Muscle of leg (tissue), 16 donors: ENCODE measurements at places on chromosomes 13 and 19.
A peak's percentile ranks its signal among the peaks of the same experiment; 100 is the strongest.

DNA sequence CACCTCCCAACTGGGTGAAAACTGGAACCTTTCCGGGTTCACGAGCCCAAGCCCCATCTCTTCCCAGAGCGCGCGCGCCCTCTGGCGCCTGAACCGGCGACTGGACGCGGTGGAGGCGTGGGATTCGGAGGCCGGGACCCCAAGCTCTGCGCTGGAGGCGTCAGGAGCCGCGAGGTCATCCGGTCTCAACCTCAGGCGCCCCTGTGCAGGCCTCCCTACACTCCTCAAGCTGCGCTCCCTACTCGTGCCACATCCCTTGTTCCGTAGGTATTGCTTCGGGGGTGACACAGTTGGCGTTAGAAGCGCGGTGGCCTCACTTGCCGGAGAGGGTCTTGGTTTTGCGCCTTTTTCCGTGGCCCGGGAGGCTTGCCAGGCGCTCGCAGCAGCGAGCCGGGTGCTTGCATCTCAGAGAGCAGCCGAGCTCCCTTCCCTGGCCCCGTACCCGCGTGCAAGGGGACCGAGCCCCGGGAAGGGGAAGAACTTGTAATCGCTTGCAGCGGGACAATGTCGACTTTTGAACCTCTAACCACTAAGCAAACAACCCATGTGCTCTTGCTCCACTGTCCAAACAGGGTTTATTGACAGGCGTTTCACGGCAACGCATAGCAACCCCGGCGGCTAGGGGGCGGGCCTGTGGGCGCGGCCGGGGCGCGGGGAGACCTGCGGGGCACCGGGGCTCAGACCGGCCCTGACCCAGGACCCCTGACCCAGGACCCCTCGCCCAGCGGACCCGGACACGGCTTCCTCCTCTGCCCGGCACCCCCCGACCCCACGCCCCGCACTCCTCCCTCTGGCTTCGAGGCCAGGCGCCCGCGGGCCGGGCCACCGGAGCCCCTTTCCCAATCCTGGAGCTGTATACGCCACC is 8.5 kb downstream of the CDX2 start:
- peak; percentile 44 for DNase-seq

- DNase-seq, result peak; percentile 93
Measured at GRCh38 chr19:57708641-57709361, at the start of gene ZNF154. TSS of gene ZNF154 (minus strand) at chr19:57709204. CDS start at chr19:57708971, 233 bp downstream.

DNA sequence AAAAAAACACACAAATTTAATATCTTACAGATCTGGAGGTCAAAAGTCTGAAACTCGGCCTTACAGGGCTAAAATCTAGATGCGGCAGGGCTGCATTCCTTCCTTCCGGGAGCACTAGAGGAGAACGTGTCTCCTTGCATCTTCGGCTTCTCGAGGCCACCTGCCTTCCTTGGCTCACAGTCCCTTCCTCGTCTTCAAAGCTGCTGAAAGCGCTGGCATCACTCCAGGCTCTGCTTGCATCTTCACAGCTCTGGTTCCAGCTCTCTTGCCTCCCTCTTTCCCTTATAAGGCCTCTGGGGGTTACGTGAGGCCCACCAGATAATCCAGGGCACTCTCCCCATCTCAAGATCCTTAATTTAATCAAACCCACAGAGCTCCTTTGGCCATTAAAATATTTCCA is 10.5 kb downstream of the XRCC1 start:
- peak; percentile 53 for DNase-seq

DNA sequence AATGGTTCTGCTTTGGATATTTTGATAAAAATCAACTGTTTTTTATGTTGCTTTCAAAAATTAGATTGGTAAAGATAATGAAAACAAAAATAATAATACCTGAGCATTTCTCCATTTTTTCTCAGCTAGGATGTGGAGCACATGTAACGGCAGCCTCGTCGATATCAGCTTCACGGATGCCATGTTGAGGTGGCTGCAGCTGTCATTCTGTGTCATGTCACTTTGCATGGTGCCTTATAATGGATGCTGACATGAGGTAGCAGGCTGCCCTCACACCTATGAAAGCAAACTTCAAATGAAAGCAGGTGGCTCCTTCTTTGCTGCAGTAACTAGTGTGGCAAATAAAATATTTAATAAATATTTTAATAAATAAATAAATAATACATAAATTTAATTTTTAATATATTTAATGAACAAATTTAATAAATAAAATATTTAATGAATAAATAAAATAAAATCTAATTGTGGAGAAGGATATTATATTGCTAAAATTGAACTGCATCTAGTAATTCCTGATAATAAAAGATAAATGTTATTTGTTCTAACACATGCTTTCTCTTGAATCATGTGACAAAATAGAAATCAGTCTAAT is 955.7 kb upstream of the SLC10A2 start:
- DNase-seq, result no peak

DNA sequence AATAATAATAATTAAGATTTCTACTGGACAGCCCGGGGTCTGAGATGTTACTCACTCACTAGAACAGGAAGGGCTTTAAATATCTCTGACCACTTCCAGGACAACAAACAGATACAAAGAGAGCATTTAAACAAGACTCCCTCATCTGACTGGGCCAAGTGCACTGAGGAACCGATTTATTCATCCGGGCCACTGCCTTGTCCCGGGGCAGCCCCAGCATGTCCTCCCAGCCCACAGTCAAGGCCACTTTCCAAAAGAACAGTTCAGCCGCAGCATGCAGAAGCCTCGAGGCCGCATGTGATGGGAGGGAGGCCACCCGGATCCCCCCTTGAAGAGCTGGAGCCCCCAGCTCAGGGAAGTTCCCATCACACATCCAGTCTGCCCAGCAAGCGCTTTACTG is 30.5 kb downstream of the MLLT1 start:
- no peak for DNase-seq

DNA sequence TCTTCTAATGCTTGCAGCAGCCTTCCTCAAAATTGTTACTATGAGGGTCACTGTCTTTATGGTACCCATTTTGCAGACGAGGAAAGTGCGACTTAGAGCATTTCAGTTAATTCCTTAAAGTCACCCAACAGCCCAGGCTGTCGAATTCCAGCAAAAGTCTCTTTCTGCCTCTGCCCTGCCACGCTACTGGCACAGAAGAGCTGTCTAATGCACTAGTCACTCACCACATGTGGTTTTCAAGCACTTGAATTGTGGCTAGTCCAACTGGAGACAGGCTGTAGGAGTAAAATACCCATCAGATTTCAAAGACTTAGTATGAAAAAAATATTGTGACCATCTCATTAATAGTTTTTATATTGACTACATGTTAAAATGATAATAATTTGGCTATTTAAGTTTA is 1.7 kb downstream of the FPR1 start:
- DNase-seq, result no peak

GRCh38 chr13:99812625-99813024 is 158.9 kb downstream of the ZIC5 start:
- DNase-seq, result no peak

DNA sequence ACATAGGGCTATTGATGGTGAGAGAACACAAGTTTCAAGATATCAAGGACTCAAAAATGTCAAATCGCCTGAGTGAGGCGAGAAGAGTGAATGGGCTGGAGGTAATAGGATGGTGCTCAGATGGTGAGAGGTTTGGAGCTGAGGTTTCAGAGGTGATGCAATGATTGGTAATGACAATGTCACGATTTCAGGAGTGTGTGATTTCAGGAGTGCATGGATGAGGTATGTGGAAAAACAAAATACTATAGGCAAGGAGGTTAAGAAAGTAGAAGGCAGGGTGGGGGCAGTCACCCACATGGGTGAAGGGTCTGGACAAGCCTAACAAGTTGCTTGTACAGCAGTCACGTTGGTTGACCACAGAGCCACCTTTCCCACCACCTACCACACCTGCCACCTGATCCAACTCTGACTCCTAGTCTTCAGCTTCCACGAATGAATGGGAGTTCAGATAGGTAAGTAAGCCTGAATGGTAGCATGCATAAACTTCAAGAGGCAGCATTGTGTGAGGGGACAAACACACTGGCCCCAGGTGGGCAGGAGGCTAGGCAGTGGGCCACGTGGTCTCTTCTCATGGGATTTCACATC is 71.5 kb downstream of the RUBCNL start:
- DNase-seq, result no peak

DNA sequence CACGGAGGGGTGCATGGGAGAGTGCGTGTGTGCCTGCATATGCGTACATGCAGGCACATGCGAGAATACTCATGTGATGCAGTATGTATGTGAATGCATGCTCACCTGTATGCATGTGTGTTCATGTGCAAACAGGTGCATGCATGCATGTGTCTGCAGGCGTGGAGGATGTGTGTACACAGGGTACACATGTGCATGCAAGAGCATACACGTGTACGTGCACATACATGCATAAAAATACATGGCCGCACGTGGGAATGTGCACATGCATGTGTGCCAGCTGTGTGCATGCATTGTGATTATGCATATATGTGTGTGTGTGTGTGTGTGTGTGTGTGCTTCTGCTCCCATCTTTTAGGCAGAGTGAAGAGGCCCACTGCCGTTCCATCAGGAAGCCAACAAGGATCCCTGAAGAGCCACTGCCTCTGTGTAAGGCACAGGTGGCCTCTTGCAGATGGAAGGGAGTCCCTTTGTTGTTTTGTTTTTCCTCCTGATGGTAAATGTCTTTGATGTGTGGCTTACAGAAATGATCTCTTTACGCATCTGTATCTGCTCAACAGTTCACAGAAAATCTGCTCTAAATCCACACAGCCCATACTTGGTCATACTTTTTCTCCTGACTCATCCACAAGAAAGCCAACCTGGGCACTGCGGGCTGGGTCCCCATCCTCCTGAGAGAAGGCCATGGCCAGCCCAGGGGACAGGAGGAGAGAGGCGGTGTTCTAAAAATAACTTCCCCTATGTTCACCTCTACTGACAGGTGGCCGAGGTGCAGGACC is 50.7 kb downstream of the KLF2 start:
- DNase-seq, result no peak

- DNase-seq, result no peak
Measured at GRCh38 chr19:35438527-35438926, 9.5 kb upstream of the FFAR2 start.

DNA sequence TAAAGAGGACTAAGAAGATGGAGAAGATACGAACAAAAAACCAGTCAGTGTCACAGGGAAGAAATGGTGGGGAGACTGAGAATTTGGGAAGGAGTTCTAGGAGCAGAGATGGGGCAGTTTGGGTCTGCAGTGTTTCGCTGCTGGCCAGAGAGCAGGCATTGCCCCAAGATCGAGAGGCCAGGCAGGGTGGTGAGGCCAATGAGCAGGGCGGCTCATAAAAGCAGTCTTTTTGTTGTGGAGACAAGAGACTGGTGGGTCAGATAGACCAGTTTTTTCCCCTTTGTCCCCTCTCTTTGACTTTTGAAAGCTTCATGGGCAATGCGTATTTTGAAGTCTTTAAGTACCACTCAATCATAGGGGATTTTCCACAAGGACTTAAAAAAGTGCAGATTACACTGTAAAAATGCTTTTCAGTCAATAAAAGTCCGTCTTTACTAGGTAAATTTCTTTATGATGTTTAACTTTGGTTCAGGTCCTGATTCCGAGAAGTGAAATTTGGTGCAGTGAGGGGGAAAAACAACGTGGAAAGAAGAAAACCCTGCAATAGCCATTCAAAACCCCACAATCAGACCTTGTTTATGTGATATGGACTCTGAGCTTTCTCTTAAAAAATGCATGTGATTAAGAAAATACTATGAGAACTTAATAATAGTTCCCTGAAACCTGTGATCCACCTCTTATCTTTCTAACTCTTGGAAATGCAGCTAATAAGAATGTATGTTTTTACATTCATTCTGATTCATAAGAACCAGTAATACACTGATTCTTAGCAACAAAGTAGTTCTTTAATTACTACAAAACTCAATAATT is 338.9 kb downstream of the KLF5 start:
- no peak for DNase-seq

DNA sequence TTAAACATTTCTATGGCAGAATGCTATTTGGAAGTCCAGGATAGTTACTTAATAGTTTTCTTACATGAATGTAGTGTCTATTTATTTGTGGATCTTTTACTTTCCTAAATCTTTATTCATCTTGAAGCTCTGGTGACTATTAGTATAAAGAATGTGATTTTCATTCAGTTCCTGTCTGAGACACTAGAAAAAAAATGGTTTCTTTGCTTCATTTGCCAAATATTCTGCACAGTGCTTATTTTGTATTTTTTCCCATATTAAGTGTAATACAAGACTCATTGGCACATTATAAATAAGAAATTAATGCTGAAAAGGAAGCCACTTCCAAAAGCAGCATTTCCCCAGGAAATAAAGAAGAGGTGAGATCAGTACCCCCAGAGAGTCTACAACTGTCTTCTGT is 109.8 kb downstream of the POSTN start:
- peak; percentile 85 for DNase-seq

GRCh38 chr13:21071015-21071414 is 9.6 kb upstream of the LATS2 start:
- DNase-seq, result no peak

DNA sequence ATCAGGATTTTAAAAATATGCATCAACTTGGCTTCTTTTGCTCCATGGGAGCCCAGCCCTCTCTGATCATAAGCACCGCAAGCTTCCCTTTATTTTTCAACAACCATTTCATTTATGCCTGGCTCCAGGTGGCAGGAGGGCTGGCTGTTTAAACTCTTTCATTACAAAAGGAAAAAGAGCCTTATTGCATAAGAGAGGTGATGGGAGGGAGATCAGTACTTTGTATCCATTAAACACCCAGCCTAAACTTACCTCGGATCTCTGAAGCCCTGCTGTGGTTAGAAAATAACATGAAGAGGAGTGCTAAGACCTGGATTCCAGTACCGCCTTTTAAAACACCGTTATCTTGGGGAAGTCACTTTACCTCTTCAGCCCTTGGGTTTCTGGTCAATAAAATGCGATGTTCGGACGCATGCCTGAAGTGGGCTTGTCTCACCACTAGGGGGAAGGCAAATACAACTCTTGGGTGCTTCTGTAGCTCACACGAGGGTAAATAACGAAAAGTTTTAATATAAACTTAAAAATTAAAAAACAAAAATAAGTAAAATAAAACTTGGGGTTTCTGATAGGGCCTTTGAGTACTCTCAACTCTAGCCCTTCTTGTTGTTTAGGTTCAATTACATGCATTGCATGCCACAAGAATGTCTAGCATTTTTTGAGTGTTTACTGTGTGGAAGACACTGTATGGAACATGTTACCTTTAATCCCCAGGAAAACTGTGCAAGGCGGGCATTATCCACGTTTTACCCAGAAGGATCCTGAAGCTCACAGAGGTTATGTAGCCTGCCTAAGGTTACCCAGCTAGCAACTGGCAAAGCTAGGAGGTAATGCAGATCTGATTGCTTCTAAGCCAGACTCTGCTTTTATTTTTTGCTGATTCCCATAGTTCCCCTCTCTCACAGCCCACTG is 240.3 kb downstream of the LMO7 start:
- peak; percentile 84 for DNase-seq

DNA sequence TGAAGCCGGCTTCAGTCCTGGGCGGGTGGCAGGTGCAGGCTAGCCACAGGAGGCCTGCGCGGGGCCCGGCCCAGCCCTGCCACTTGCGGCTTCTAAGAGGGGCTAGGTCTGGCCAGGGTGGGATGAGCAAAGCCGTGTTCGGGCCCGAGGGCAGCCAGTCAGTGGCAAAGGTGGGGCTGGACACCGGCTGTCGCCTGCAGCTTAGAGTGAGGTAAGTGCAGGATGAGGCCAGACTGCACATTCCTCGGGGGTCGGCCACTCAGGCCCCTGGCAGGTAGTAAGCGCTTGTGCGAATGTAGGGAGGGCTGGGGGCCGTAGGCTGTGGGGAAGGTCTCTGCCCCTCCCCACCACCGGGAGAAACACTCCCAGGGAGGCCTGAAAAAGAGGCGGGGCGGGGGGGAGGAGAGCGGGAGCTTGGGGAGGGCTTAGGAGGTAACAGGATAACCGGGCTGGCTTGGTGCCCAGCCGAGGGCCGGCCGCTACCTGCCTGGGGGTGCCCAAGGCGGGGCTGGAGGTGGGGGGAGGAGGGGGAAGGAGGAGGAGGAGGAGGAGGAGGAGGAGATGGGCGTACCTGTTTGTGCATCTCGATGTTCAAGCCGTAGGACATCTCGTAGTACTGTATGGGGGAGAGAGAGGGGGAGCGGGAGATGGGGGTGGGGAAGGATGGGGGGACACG is 6.4 kb downstream of the TLE5 start:
- no peak for DNase-seq
